ENCODE measurements at places on chromosomes 5 and 9.

DNA sequence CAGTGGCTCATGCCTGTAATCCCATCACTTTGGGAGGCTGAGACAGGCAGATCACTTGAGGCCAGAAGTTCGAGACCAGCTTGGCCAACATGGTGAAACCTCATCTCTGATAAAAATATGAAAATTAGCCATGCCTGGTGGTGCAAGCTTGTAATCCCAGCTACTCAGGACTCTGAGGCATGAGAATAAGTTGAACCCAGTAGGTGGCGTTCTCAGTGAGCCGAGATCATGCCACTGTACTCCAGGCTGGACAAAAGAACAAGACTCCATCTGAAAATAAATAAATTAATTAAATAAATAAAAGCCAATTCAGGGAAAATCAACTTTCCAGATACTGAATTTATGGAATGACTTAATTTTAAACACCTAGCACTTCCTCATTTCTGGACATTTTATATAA is 1722.1 kb downstream of the MAT2B start:
- DNase-seq: no peak

DNA sequence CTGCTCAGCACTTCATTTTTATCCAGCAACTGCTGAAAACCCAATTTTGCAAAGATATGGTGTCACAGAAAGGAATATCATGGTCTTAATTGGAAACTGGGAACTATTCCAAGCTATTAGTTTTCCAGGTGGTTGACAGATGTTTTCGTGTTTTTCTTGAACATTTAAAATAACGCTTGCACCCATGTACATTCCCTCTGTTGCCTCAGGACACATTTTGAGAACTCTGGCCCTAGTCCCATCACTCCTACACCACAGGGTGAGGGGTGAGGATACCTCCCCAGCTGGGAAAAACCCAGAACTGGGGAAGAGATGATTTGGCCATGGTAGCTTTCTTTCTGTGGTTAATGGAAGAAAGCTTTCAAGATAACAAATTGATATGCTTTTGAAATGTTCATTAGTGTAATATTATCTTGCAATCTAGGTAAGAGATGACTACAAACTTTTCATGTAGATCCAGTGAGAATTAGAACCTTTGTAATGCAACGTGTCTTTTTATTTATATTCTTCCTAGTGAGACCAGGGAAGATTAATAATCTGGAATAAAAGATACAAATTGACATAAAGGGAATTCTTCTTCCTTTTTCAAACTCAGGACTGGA is 627.0 kb downstream of the RAB3C start:
- no peak for DNase-seq

GRCh38 chr9:91017245-91017644 is 215.6 kb downstream of the SYK start:
- DNase-seq: no peak

DNA sequence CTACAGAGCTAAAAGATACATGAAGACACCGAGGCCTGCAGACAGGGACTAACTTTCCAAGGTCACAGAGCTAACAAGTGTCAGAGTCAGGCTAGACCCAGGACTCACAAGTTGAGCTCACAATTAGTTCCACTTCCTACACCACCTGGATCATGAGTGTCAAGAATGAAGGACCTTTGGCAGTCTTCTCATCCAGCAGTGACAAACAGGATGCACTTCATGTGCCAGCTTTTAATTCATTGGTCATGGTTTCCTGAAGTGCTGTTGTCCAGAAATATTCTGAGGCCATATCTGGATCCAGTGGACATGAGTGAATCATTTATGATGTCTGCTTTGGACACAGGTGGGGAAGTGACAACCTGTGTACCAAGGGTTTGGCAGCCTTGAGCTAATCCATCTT is 77.4 kb downstream of the KCNIP1 start:
- DNase-seq: no peak

- no peak for DNase-seq
These were observed 207.3 kb downstream of the ARHGAP26 start for GRCh38 chr5:142977363-142978051.

- no peak for DNase-seq
These were observed at the start of gene PDE8B for GRCh38 chr5:77210091-77210963. Gene PDE8B, plus strand, starts transcription at chr5:77210680. Its CDS starts 246 bp downstream, at chr5:77210926.

- DNase-seq: no peak
These were observed 130.2 kb downstream of the DNAH5 start for GRCh38 chr5:13814301-13814700.

GRCh38 chr9:36132086-36132485 is 4.4 kb upstream of the GLIPR2 start:
- DNase-seq: no peak

DNA sequence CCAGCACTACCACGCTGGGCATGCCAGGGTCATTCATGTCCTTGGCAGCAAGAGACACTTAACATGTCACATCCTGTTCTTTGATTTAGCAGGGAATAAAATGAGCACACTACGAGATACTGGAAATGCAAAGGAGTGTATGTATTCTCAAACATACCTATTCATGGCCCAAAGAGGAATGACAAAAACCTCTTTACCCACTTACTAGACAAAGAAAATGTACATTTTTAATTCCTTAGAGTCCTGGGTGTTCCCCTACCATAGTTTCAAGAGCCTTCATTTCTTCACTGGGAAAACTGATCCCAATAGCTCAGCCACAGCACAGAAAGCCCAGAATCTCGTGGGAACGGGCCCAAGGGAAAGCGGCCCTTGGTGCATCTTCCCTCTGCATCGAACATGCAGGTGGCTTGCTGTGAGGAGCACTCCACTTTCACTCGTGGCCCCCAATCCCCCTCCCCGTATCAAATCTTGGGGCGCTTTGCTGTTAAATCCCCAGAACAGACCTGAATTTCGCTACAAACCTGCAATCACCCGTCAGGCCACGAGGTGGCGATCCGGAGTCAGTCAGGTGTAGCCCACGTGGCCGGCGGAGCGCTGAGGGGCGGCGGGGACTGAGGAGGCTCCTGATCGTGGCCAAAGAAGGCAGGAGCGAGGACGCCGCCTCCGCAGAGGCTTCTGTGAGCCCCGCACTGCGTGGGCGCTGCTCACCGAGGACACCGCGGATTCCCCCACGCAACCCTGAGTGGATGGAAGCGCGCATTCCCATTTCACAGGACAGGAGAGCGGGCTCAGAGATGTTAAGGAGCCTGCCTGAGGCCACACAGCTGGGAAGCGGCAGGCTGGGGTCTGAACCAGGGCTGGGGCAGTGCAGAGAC is 91.4 kb downstream of the LMX1B start:
- DNase-seq: peak; percentile 75

DNA sequence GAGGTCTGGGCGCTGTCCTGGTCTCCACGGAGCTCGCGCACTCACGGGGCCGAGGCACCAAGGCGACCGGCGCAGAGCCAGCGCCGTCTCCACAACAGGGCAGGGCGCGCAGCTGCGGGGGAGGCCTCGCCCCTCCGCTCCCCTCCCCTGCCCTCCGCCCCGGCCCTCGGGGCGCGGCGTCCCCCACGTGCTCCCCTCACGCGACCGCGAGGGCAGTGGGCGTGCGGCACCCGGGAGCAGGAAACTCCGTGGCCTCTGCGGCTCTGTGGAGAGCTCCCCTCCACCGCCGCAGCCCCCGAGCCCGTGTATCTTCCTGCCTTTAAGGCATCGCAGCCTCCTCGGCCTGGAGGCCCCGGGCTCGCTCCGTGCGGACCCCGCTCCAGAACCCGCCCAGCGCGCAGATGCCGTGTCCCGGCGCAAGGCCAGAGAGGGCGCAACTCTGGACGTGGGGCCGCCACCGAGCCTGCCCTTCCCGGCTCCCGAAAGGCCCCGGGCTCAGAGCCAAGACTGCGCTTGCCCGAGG is 708 bp upstream of the TUBB4B start:
- peak; percentile 31 for DNase-seq

- no peak for DNase-seq
These were observed 571.4 kb downstream of the ELAVL2 start for GRCh38 chr9:23254404-23255184.

GRCh38 chr5:180609817-180610550 is 18.7 kb upstream of the SCGB3A1 start:
- DNase-seq: no peak

GRCh38 chr5:122273696-122274095 is 38.3 kb upstream of the SNCAIP start:
- DNase-seq: no peak

GRCh38 chr9:116656501-116656971 is 30.6 kb upstream of the TRIM32 start:
- no peak for DNase-seq

- no peak for DNase-seq
These were observed 17.9 kb upstream of the GPX8 start for GRCh38 chr5:55141945-55142690.

GRCh38 chr5:94021246-94021645 is 279.8 kb upstream of the POU5F2 start:
- peak; percentile 36 for DNase-seq

DNA sequence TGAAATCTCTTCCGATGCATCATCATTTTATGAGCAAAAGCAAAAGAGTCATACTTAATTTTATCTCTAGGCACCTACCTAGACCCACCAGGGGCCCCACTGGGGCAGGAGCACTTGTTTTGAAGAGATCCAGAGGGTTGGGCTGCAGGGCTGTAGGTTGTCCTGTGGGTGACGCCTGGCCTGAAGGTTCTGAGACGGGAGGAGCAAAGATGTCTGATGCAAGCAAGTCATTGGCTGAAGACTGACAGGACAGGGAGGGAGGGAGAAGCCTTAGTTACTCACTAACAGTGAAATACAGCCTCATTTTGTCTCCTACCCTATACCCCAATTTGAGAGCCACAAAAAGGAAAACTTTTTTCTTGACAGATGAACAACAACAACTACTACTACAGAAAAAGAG is 17.1 kb upstream of the C9 start:
- DNase-seq: no peak

DNA sequence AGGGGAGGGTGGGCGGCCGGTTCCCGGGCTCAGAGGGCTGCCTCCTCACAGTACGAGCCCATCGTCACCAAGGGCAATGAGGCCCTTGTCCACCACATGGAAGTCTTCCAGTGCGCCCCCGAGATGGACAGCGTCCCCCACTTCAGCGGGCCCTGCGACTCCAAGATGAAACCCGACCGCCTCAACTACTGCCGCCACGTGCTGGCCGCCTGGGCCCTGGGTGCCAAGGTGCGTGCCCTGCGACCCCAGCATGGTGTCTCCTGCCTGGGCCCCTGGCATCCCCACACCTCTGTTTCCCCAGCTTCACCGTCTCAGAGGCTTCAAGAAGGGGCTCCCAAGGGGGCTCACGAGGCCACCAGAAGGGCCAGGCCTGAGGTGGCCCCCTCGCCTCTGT is 7.2 kb downstream of the DBH start:
- DNase-seq: no peak

- no peak for DNase-seq
These were observed 24.5 kb upstream of the RAB14 start for GRCh38 chr9:121226175-121226574.

GRCh38 chr5:173582216-173583111 is 34.0 kb downstream of the BOD1 start:
- DNase-seq: no peak

DNA sequence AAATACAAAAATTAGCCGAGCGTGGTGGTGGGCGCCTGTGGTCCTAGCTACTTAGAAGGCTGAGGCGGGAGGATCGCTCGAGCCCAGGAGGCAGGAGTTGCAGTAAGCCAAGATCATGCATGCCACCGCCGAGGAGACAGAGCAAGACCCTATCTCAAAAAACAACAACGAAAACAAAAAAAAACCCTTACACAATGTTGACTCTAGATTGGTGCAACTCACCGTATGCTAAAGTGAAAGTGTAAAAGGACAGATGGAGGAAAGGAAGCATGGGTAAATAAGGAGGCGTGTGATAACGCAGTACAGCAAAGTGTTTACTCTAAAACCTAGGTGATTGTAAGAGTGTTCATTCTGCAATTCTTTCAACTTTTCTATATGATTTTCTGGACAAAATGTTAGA is 15.9 kb upstream of the RUFY1 start:
- DNase-seq: no peak

DNA sequence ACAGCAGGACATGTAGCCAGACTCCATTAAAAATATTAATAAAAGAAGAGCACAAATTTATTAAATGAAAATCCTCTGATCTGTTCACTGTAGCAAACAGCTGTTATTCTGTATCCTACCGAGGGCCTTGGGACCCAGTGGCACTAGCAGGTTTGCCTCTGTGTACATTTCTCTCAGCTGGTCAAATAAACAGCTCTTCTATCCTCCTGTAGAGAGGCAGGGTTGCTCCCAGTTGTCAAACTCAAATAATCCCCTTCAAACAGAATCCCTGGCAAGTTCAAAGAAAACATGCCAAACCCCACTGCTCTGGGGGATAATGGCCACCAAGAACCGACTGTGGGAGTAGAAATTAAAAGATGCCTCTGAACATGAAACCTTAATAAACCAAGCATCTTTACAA is 1262.0 kb upstream of the DMAC1 start:
- DNase-seq: peak; percentile 68

- no peak for DNase-seq
These were observed 62.0 kb downstream of the MACROH2A1 start for GRCh38 chr5:135337064-135337463.

GRCh38 chr5:151202381-151203139 is 21.3 kb downstream of the CCDC69 start:
- DNase-seq: no peak

DNA sequence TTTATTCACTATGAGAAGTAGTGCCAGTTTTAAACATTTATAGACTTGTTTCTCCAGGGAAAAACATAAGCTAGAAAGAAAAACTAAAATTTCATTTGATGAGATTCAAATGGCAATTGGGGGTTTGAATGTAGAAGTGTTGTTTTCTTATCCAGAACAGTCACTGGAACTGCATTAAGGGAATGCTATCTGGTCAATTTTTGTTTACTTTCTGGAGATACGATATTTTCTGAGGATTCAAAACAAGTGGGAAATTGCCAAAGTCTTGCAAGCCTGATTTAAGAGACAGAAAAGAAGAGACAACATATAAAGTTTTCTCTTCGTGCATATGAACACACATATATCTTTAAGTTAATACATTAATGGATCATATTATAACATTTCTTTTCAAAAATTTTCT is 118.4 kb downstream of the NXNL2 start:
- DNase-seq: no peak

DNA sequence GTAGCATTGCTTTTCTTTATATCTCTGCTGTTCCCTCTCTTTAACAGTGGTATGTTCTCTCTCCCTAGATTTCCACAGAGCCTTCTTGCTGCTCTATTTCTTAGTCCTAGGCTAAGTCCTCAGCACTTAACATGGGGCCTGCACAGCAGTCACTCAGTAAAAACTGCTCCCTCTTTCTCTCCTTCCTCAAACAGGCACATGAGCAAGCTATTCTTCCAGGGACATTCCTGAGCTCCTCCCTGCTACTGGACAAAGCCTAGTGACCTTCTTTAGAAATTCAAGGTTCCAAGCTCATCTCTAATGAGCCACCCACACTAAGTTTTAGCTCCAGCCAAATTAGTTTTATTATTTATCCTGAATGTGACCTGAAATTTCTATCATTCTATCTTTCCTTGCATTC is 39.5 kb downstream of the TRIM32 start:
- no peak for DNase-seq

- DNase-seq: no peak
These were observed 41.9 kb downstream of the ZNF354A start for GRCh38 chr5:178688551-178688950.
